ENCODE measurements at places on chromosomes 13 and 19.
A peak's percentile ranks its signal among the peaks of the same experiment; 100 is the strongest.

- DNase-seq: no peak
Observed at GRCh38 chr19:54430306-54431254, 15.3 kb downstream of the TTYH1 start.

DNA sequence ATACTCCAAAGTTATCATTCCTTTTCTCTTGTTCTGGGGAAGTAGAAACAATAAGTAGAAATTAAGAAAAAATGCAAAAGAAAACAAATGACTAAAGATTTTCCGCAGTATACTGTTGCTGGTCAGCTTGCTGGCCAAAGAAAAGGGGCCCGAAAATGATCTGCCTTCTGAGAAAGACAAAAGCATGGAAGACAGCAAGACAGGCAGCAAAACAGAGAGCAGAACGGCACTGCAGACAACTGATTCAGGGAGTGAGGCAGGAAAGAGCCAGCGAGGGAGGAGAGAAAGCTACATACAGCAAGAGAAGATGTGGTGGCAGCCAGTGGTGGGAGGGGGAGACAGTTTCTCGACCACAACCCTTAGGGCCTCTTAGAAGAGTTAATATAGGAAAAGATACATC lies 5.3 kb upstream of the DOCK9 start:
- no peak for DNase-seq

- no peak for DNase-seq
Observed at GRCh38 chr19:49475995-49476880, 2.2 kb downstream of the FLT3LG start.

- no peak for DNase-seq
Observed at GRCh38 chr13:102974317-102975087, 91.7 kb downstream of the SLC10A2 start.

DNA sequence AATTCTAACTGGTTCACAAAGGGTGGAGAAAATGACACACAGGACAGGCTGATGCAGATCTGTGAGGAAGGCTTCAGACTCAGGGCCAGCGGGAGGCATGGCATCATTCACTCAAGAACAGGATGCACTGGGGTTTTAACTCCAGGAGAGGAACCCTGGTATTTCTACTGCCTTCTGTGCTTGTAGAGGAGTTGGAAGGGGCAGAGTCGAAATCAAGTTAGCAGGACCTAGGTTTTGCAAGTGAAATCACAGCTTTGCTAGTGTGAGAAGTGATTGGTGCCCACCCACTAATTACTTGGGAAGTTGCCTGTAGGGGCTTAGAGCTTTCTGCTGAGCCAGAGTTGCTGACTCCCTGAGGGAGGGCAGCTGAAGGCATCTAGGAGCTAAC lies 92.7 kb downstream of the AKAP11 start:
- no peak for DNase-seq

DNA sequence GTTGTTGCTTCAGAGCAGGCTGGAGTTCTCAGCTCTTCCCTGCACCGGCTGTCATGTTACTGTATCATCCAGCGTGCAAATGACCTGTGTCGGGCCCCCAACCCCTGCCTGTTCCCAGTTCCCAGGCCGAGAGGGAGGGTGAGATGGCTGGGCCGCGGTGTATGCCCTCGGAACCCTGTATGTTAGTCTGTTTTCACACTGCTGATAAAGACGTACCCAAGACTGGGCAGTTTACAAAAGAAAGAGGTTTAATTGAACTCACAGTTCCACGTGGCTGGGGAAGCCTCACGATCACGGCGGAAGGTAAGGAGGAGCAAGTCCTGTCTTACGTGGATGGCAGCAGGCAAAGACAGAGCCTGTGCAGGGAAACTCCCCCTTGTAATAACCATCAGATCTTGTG lies 10.9 kb downstream of the TMEM255B start:
- DNase-seq: no peak

DNA sequence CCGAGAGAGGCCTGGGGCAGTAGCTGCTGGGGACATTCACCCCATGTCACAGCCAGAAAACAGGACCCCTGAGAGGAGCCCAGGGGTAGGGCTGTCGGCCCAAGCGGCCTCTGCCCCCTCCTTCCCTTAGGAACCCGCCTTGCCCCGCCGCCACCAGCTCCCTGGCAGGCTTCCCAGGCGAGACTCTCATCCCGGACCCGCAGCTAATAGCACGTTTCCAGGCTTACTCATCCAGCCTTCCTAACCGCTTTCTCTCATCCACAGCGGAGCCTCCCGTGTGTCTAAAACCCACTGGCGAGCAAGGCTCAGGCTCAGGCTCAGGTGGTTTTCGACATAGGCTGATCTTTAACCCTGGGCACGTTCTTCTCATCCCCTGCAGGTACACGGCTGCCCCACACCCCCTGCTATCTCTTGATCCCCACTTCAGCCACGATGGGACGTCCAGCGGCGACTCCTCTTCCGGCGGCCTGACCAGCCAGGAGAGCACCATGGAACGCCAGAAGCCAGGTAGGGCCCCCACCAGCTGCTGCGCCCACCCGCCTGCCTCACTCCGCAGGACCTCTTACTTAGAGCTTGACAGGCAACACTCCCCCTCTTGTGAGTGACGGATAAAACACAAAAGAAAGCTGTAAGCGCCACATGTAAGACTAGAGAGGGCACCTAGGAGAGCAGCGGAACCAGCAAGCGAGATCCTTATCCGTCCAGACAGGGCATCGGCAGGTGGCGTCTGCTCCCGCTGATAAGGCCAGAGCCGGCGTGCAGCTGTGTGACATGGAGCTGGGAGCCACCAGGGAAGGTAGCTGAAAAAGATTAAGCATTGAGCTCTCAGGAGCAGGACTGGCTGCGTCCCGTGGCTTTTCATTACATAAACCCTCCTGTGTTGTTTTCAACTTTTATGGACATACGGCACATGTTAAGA lies 71.3 kb downstream of the DPF1 start:
- DNase-seq: peak; percentile 48

DNA sequence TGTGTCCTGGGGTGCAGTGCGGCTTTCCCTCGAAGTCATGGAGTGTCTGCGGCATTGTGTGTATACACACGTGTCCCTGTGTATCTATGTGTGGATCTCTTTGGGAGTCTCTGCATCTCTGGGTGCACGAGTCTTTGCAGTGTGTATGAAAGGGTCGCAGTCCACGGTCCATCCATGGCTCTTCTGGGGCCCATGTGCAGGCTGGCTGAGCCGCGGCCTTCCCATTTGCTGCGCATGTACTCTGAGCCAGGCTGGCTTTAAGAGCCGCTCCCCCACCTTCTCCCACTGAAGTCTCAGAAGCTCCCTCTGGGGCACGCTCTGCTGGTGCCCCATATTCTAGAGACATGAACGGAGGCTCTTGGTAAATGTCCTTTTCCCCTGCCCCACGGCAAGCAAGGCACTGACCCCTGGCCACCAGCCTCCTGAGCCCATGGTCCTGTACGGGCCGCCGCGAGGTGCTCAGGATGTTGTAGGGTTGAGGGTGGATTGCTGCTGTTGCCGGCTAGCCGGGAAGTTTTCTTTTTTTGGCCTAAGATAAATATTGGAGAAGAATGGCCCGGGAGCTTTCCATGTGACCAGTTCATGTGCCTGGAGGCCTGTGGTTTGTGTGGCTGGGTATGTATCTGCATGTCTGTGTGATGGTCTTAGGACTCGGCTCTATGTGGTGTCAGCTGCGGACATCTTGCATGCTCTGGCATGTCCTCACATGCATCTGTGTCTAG lies 31.9 kb downstream of the PAK4 start:
- no peak for DNase-seq

DNA sequence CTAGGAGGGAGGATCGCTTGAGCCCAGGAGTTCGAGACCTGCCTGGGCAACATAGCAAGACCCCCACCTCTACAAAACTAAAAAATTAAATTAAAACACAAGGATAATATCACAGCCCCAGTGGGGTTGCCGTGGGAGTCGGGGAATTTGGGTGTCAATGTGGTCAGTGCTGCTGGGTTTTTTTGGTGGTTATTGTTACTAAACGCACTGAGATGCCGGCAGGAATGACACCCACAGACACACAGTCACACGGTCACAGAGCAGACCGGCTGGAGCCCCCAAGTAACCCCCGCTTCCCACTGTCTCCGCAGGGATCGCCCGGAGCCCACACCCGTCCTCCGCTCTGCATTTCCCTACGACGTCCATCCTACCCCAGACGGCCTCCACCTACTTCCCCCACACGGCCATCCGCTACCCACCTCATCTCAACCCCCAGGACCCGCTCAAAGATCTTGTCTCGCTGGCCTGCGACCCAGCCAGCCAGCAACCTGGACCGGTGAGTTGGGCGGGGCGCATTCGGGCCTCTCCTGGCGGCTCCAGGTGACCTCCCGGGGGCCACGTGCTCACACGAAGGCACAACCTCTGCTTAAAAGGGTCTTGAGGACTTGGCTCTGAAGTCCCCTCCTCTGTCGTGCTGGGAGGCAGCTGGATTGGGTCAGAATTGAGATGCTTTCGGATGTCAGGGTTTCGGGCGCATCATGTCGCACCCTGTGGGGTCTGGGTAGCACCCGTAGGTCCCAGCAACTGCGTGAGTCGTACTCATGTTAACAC lies 28.0 kb downstream of the SMIM24 start:
- no peak for DNase-seq

DNA sequence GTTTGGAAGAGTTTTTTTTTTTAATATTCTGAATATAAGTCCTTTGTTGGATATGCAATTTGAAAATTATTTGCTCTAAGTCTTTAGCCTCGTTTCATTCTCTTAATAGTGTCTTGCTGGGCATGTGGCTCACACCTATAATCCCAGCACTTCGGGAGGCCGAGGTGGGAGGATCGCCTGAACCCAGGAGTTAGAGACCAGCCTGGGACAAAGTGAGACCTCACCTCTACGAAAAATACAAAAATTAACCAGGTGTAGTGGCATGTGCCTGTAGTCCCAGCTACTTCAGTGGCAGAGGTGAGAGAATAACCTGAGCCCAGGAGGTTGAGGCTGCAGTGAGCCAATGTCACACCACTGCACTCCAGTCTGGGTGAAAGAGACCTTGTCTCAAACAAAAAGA lies 87.3 kb upstream of the UBAC2 start:
- no peak for DNase-seq

DNA sequence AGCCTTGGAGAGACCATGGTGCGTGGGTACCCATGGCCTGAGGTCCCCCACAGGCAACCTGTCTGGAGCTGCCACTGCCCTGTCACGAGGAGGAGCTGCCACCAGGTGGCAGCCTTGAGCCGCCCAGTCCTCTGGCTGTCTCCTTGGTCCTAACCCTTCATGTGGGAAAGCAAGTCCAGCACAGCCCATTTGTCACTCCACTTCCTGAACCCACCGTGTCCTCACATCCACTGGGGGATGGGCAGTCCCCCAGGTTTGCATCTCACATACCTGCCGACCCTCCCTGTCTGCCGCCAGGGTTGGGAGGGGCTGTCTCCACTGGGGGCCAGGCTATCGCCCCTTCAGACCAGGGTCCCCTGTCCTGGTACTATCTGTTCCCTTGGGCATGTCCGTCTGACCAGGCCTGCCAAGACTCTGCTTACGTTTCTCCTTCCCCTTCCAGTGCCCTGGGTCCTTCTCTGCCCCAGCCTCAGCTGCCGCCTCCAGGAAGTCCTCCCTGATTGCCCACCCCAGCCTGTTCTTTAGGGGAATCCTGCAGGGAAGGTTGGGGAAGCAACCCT lies 4.5 kb downstream of the FAM174C start:
- DNase-seq: peak; percentile 90

DNA sequence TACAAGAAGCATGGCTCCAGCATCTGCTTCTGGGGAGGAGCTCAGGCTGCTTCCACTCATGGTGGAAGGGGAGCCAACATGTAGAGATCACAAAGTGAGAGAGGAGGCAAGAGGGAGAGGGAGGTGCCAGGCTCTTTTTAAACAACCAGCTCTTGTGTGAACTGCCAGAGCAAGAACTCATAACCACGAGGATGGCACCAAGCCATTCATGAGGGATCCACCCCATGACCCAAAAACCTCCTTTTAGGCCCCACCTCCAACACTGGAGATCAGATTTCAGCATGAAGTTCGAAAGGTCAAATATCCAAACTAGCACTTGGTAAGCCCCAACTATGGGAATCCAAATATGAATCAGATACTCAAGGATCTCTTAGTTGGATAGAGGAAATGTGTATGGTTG lies 131.2 kb downstream of the RXFP2 start:
- no peak for DNase-seq

DNA sequence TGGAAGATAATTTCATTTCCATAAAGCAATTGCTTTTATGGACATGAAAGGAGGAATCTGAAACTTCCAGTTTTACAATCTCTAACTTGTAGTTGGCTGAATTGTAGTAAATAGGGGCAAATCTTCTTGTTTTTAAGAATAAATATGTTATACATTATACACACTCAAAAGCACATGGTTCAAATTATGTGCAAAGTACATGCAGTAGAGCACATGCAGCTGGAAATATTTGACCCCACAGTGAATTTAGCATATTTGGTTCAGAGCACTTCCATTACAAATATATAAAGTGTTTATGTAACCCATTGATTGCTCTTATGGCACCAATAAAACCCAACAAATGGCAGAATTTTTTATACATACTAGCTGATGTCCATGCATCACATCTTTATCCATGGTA lies 180.5 kb downstream of the IRS2 start:
- no peak for DNase-seq

- DNase-seq: no peak
Observed at GRCh38 chr13:106471957-106472543, 63.4 kb downstream of the EFNB2 start.

GRCh38 chr19:43643326-43643725 lies 3.7 kb upstream of the CADM4 start:
- no peak for DNase-seq

- peak; percentile 62 for DNase-seq
Observed at GRCh38 chr13:33072282-33072681, 56.1 kb downstream of the KL start.

DNA sequence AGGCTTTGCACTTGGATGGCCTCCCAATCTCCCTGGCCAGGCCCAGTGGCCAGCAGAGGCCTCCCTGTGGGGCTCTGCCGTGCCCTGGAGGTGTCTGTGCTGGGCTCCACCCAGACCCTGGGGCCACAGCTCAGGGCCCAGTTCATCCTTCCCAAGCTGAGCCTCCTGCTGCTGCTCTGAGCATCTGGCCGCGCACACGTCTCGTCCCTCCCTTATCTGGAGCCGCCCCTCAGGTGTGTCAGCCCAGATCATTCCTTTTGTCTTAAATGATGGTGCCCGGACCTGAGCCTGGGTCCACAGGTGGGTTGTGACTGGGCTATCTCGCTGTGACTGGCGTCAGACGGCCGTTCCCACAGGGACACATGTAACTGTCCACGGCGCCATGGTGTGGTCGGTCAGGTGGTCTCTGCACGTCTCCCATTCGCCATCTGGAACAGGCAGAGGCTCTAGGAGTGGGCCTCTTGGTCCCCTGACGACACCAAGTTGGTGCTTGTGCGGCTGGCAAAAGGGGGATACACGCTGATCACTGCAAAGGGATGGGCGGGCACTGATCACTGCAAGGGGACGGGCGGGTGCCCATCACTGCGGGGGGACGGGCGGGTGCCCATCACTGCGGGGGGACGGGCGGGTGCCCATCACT lies 14.3 kb upstream of the ZNF554 start:
- DNase-seq: no peak

- DNase-seq: no peak
Observed at GRCh38 chr19:16559780-16560276, 12.4 kb downstream of the SLC35E1 start.

GRCh38 chr19:45973553-45974338 lies at the start of gene NOVA2:
Gene NOVA2 (minus strand): TSS chr19:45973865. CDS start chr19:45973351, 514 bp downstream.
- DNase-seq: peak; percentile 96

DNA sequence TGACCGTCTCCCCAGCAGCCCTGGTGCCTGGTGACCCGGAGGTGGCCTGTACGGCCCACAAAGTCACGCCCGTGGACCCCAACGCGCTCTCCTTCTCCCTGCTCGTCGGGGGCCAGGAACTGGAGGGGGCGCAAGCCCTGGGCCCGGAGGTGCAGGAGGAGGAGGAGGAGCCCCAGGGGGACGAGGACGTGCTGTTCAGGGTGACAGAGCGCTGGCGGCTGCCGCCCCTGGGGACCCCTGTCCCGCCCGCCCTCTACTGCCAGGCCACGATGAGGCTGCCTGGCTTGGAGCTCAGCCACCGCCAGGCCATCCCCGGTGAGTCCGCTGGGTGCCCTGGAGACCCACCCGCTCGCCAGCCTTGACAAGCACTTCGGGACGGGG lies 2.2 kb downstream of the MADCAM1 start:
- DNase-seq: no peak

Measured in dorsolateral prefrontal cortex (tissue), 122 donors.